ENCODE measurements at places on chromosomes 7 and 10.

DNA sequence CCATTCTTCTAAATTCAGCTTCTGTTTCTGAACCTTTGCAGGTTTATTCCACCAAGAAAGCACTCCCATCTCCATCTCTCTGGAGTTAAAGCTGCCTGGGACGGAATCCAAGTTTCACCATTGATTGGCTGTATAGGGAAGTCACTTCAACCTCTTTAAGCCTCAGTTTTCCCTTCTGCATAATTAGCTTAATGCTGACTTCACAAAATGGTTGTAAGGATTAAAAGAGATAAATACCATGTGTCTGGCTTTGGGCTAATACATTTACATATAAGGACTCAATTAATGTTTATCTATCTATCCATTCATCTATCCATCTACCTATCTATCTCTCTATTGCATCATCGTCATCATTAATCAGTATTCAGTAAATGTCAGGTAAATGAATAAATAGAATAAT is 629.6 kb upstream of the MGMT start:
- DNase-seq, result no peak

- DNase-seq, result no peak
Measured at GRCh38 chr7:1883834-1884582, 213.9 kb downstream of the ELFN1 start.

GRCh38 chr7:141014125-141014523 is 628 bp downstream of the MRPS33 start:
- DNase-seq, result no peak

GRCh38 chr10:92689663-92690210 is at the start of gene HHEX:
Gene HHEX (plus strand): TSS chr10:92689955. CDS start chr10:92689987, 32 bp downstream.
- DNase-seq, result no peak

- DNase-seq, result no peak
Measured at GRCh38 chr7:100711369-100711768, 5.4 kb downstream of the POP7 start.

DNA sequence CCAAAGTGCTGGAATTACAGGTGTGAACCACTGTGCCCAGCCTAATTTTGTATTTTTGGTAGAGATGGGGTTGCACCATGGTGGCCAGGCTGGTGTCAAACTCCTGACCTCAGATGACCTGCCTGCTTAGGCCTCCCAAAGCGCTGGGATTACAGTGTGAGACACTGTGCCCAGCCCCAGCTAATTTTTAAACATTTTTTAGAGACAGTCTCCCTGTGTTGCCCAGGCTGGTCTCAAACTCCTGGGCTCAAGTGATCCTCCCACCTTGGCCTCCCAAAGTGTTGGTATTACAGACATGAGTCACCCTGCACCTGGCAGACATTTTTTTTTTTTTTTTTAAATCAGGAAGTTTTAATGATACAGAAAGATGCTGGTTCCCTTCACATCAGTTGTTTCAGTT is 15.5 kb downstream of the DENND10 start:
- DNase-seq, result no peak
